ENCODE measurements at places on chromosomes 1 and 21.

DNA sequence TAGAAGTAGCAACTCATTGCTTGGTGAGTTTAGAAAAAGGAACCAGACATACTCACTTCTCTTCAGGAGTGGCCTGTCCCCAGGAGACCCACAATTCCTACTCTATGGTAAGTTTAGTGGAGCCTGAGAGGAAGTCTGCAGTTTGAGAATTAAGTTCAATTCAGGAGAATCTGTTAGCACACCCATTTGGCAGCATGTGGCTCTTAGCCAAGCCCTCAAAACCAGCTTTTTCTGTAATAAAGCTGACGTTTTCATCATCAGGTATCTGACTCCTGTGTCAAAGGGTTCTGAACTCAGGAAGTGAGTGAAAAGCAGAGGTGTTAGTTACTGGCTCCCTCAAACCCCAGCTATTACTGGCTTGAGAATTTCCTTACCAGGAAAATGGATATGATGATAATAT lies 20.4 kb upstream of the RGS16 start:
- DNase-seq = no peak

DNA sequence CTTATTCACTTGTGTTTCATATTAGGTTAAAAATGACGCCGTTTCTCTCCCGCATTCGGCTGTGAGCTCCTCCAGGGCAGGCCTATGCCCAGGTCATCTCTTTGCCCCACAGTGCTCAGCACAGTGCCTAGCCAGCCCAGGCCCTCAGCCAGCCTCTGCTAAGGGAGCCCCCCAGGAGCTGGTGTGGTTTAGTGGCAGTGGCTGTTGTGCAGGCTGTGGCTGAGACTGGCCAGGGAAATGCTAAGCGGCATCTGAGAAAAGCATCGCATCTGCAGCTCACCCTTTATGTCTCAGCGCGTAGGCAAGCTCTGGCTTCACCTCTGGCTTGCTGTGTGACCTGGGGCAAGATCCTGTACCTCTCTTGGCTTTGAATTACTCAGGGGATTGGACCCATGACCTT lies 275.1 kb downstream of the TRABD2B start:
- no peak for DNase-seq

DNA sequence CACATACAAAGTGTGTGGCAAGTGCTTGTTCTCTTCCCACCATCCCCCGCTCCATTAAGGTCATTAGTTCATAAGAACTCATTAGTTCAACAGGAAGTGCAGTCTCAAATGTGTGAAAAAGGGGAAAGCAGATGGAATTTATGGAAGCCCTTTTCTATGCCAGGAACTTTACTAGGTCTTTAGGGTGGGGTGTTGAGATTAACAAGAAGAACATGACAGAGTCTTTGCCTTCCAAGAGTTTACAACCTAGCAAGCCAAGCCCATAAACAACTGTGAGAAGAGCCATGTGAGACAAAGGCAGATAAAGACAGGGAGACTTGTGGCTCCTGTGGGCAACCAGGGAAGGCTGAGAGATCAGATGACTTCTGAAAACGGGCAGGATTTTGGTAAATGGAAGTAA lies 21.4 kb downstream of the PLEKHA6 start:
- DNase-seq = no peak

GRCh38 chr1:198657550-198658064 lies 18.8 kb downstream of the PTPRC start:
- DNase-seq = no peak

GRCh38 chr1:106876384-106876783 lies 180.1 kb upstream of the PRMT6 start:
- no peak for DNase-seq

- DNase-seq = no peak
These were observed 21.9 kb upstream of the XPR1 start for GRCh38 chr1:180609643-180610555.

Measured in retina (tissue), 1 donor.